DMS79 (cell line): ENCODE measurements at places on chromosomes 3 and 15.
A peak's percentile ranks its signal among the peaks of the same experiment; 100 is the strongest.

- no peak for DNase-seq
Measured at GRCh38 chr15:91253605-91254004, 153.5 kb downstream of the SV2B start.

- DNase-seq: no peak
Measured at GRCh38 chr3:170802164-170803151, 67.5 kb downstream of the RPL22L1 start.

- no peak for DNase-seq
Measured at GRCh38 chr3:143201045-143201444, 81.5 kb downstream of the CHST2 start.

DNA sequence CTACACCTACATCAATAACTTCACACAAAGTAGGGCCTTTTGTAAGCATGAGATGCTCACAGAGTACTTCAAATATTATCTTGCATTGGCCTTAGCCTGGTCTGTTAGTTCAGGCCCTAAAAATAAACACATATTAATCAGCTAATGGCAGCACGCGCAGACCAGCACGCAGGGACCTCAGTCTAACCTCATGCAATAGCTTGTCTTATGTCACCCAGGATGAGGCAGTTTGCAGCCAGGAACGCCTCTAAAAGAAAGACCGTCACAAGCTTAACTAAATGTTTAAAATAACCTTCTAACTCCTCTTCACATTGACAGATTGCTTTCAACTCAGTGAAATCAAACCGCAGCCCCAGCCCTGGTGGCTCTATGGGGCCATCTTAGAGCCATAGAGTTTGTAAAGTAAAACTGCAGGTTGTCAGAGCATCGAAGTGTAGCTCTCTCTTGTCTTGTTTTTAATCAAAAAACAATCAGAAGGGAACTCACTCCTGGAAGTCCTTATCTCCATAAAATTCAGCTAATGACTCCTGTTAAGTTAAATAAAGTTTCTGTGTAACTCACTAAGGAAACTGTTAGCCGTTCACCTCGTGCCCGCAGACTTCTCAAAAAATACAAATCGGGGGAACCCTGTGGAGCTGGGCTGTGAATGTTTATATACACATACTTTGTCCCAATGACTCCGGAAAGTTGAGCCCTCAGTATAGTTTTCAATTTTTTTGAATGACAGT lies 212.6 kb downstream of the CDIN1 start:
- no peak for DNase-seq

DNA sequence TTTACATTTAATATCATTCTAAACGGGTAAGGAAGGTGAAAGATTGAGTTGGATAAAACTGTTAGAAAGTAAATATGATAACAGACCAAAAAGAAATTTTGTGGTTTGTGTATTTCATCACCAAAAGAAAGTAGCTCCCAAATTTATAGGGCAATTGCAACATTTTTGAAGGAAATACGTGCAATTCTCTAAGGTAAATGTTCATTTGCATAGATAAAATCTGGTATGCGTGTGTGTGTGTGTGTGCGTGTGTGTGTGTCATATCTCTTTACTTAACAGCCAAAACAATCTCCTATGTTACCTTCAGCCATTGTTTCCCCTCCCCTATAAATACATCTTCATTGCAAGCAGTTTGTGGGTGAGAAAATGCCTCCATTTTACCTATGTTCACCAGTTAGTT lies 208.4 kb downstream of the TNIK start:
- no peak for DNase-seq

- peak; percentile 47 for DNase-seq
Measured at GRCh38 chr3:197186887-197187588, 111.4 kb downstream of the DLG1 start.

GRCh38 chr3:53941950-53942349 lies 50.3 kb upstream of the SELENOK start:
- peak; percentile 3 for DNase-seq
